ENCODE measurements at places on chromosomes 12 and 14.

GRCh38 chr12:119644930-119645329 is 23.0 kb upstream of the PRKAB1 start:
- DNase-seq: no peak

- no peak for DNase-seq
Observed at GRCh38 chr12:57718641-57719528, 19.7 kb downstream of the AGAP2 start.

DNA sequence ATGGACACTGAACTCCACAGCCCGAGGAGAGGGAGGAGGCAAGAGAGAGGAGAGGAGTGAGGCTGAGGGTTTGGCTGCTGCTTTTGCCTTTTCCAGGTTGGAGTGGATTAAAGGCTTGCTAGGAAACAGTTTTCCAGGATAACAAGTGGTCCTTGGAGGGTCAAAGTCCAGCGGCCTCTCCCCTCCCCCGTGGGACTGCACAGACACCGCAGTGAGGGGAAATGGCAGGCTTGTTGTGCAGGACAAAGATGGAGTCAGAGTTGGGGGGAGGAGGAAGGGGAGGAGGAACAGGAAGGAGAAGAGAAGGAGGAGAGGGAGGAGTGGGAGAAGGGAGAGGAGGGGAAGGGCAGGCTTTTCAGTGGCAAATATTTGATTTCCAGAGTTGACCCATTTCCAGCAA is 245.5 kb downstream of the RBM19 start:
- no peak for DNase-seq

- peak; percentile 16 for DNase-seq
Observed at GRCh38 chr12:56387152-56387736, 24.6 kb upstream of the APOF start.

DNA sequence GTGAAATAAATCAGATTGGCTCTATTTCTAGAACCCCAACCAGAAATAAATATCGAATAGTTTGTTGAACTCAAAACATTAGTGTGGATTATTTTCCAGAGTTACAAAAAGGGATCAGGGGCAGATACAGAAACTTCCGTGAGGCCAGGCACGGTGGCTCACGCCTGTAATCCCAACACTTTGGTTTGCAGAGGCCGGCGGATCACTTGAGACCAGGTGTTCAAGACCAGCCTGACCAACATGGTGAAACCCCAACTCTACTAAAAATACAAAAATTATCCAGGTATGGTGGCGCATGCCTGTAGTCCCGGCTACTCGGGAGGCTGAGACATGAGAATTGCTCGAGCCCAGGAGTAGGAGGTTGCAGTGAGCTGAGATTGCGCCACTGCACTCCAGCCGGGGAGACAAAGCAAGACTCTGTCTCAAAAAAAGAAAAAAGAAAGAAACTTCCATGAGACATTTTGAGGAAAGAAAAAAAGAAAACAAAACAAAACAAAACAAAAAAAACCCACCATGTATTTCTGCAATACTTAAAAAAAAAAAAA is 2.1 kb downstream of the FBXO21 start:
- no peak for DNase-seq

DNA sequence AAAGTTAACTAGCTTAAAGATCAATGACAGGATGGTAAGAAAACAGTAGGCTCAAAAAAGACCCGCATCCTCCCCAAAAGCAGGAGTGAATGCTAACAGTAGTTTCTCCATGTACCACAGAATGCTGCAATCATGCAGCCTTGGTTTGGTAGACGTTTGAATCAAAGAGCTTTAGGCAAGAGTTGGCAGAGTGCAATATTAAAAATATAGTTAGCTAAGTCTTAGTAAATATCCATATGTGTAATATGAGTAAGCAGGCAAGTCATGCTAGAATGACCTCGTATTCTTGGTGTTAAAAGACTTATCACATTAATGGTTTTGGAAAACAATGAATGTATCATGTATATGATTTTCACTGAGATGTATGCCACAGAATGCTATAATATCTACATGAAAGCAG is 18.8 kb upstream of the KLRF1 start:
- no peak for DNase-seq

GRCh38 chr12:56581418-56582145 is 48.5 kb downstream of the BAZ2A start:
- no peak for DNase-seq

GRCh38 chr12:46831335-46832129 is 5.7 kb upstream of the SLC38A4 start:
- no peak for DNase-seq

DNA sequence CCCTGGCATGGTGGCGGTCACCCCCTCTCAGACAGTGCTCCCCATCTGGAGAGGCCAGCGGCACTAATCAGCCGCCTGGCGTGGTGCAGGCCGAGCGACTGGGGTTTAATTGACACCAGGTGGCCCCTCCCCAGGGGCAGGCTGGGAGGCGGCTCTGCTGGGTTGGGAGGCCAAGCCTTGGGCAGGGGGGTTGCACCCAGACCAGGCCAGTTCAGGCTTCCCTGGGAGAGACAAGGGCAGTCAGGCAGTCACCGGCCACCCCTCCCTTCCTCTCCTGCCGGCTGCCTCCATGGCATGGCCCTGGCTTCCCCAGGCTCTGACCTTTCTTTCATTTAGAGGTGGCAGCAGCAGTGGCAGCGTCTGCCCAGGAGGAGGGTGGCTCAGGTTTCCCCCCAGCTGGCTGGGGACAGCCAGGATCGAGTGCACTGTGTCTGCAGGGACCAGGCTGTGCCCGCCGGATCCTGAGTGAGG is 78.1 kb upstream of the NOS1 start:
- DNase-seq: no peak

- no peak for DNase-seq
Observed at GRCh38 chr14:102394717-102395375, 32.1 kb downstream of the TECPR2 start.

GRCh38 chr14:68081489-68081888 is 261.9 kb downstream of the RAD51B start:
- DNase-seq: no peak

- DNase-seq: no peak
Observed at GRCh38 chr12:114704096-114704495, 20.1 kb upstream of the TBX3 start.

DNA sequence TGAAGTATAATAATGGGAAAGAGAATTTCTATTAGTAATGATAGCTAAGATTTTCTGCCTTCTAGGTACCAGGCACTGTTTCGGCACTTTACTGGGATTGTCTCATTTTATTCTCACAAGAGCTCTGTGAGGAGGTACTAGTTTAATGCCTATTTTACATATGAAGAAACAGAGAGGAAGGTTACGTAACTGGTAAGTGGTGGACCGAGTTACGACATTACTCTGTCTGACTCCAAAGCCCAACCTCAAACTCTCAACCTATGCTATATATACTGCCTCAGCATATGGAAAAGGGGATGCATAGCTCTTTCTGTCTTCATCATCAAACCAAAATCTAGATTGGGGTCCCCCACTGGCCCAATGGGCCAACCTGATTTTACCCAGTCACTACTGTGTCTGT is 133.5 kb downstream of the KTN1 start:
- no peak for DNase-seq

DNA sequence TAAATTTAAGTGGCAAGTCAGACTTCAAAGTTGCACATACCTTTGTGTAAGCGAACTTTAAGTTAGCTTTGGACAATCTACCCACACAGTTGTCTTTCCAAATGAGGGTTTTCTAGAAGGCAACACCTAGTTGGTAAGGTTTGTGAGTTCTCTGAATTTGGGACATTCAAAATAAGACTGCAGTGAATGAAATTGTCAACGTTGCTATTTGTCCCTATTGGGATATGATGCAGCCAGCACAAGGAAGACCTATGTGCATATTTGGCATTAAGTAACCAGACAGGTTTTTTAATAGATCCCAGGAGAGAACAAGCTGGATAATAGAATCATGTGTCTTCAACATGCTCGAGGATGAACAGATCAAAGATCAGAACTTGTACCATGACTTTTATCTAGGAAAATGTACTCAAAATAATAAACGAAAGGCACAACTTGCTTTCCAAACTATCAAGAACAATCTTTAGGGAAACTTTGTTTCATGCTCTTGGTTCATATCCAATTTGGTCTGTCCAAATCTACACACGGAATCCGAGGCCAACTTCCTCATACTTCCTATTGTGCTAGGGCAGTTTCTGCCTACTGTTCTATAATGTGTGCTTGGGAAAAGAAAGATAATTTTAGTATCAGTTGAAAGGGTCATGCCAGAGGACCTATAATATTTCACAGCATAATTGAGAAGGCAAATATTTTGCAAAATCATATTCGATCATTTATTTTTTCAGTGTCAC is 284.2 kb upstream of the SOX5 start:
- DNase-seq: no peak

DNA sequence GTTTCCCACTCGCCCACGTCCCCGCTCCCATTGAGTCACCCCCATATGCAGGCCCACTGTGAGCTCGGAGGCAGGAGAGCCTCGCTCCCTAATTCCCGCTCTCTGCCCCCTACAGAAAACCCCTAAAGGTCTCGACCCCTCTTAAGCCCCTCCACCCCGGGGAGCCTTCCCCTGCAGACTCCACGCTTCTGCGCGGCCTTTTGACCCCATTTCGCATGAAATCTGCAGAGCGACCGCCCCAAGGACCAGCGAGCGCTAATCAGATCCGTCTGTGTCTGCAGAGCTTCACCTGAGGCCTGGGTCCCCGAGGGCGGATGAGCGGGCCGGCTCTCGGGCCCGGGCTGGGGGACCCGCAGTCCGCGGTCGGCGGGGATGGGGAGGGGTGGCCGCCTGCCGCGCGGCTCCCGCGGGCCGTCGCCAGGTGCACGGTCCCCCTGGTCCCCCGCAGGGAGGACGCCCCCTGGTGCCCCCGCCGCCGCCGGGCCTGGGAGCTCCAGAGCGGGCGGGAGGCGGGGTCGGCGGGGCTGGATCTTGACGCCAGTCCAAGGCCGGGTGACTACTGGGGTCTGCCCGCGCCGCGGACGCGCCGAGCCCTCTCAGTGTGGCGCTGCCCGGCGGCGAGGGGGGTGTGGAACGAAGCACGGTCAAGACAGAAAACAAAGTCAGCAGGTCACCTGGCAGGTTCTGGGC is 10.1 kb downstream of the BMP4 start:
- DNase-seq: no peak

- no peak for DNase-seq
Observed at GRCh38 chr14:72165229-72165698, 233.0 kb downstream of the RGS6 start.

- DNase-seq: no peak
Observed at GRCh38 chr14:69451941-69452340, 32.6 kb upstream of the PLEKHD1 start.

DNA sequence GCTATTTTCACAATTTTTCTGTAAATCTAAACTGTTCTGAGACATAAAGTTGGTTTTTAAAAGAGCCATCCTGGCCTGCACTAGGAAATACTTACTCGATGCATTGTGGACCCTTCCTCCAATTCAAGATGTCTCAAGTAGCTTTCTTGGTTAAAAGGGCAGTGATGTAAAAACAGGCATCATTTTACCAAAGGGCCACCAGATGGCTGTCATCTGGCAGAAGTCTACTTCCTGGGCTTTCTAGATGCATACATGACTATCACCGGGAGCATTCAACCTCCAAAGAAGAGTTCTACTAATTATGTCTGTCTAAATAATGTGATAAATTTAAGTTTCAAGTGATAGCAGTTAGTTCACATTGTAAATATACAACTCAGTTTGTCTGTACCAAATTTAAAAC is 96.8 kb upstream of the FRMD6 start:
- DNase-seq: no peak

DNA sequence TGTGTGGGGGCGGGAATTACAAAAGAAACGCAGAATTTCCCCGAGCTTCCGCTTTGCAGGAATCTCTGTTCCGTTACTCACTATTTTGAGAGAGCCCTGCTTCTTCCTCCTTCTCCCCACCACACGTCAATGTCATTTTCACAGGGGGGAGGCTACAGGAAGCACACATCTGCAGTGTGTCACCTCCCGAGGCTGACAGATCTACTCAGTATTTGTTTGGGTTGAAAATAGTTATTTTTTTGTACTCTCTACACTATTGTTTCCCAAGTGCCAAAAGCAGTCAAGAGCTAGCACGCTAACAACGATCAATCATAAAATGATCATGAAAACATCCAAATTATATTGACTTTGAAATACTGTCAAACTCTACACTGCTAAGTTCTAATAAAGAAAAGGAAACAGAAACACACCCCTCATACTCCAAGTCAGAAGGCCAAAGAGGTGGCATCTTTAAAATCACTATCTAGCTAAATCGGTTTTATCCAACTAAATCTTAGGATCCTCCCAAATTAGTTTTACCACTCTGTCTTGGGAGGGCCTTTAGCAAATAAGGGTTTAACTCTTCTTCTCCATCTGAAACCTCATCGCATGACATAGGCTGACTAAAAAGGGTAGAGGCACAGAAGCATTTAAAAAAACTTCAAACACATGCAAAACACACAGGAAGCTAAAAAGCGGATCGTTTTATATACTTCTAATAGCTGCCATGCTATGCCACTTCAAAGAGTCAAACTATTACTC is 51.8 kb downstream of the FOXN3 start:
- DNase-seq: no peak

GRCh38 chr14:22656945-22657731 is 13.0 kb upstream of the OR6J1 start:
- DNase-seq: no peak

GRCh38 chr14:58439476-58439875 is 12.0 kb downstream of the KIAA0586 start:
- DNase-seq: no peak

- no peak for DNase-seq
Observed at GRCh38 chr12:124564971-124565491, 2.4 kb downstream of the NCOR2 start.

DNA sequence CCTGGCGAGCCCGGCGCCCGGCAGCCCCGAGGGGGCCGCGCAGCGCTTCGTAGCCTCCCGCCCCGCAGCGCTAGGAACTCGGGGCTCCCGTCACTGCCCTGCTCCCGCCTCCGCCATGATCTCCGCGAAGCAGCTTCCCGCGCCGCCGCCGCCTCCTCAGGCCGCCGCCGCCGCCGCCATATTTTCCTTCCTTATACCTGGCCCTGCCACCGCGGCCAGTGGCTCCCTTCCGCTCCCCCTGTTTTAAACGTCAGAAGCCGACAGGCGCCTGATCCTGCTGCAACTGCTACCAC is 286 bp downstream of the PPP4R3A start:
- no peak for DNase-seq
